ENCODE measurements at places on chromosomes 1 and 21. TPM values are rescaled to one million over a fixed set of nuclear protein-coding genes. Genes with fewer than 3 reads are reported as not detected.

Gene TEX38
- not detected for total RNA-seq

- no peak for DNase-seq
Observed at GRCh38 chr21:43266534-43266933, 97.7 kb downstream of the CRYAA start.

DNA sequence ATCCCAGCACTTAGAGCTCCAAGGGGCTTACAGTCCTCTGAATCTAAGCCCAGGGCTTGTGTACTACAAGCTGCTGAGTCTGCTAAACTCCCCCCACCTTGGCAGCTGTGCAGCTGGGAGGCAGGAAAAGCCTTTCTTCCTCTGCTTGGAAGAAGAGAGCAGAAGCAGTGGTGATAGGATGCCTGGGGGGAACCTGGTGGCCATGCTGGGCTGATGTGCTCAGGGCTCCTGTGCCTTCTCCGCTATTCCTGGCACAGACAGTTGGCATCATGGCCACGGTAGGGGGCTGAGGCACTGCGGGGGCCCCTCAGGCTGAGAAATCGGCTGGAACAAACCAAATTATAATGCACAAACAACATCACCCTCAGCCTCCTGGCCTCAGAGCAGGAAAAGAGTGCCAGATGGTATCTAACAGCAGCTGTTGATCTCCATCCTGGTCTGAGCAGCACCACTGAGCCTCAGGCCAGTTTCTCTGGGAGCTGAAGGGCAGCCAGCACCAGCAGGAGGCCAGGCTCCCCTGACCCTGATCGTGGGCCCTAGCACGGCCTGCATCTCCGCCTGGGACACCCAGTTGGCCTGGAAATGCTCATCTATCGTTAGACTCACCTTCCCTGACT is 35.8 kb downstream of the ECE1 start:
- no peak for DNase-seq

DNA sequence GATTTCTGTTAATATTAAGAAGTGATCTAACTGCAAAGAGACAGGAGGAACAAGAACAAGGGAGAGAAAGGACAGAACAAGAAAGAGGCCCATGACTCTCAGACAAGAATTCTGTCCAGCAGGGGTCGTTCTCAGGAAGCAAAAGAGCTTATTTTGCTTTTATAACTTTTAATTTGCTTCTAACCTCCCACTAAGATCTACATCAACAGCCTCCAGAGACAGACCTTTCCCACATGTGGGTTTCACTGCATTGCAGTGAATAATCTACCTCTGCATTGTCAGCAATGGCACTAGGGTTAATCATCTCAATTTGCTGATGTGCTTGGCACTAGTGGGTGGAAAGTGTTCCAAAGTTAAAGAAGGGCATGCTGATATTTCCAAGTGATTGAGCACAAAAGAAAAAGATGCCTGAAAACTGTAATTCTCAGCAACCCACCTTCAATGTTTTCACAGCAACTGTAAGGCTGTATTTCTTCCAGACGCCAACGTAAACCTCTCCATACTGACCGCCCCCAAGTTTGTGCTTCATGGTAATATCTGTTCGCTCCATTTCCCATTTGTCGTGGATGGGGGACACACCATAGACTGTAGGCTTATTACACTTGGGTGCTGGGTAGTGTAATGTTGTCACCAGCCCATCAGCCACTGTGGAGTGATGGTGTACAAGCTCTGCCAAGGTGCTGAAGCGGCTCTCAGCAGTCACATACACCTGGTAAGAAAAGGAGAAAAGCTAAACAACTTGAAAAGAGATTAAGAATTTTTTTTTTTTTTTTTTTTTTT is 39.5 kb downstream of the TOR3A start:
- no peak for DNase-seq

DNA sequence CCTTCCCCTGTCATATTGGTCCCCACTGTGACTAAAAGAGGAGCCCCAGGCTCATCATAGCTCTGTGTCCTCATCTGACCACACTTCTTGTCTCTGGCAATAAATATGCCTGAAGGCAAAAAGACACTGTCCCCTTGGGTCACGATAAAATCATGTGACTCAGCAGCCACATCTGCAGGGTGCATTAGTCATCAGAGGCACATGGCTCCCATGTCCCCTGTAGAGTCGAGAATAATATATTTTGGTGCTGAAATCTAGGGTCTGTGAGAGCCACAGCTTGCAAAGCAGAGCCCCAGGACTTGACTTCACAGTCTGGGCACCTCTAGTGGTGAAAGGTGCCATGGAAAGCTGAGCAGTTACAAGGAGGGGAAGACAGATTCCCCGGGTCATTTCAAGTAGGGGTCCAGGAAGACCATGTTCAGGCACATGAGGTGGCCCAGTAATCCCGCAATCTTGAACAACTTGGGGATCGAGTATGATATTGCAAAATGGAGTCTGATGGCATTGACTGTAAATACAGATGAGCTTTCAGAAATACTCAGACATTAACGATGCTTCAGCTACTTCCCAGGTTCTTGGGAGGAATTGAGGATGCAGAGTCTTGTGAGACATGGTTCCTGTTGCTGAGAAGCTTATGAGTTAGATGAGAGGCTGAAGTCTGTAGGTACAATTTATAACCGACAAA is 68.6 kb downstream of the SLC35F3 start:
- no peak for DNase-seq

DNA sequence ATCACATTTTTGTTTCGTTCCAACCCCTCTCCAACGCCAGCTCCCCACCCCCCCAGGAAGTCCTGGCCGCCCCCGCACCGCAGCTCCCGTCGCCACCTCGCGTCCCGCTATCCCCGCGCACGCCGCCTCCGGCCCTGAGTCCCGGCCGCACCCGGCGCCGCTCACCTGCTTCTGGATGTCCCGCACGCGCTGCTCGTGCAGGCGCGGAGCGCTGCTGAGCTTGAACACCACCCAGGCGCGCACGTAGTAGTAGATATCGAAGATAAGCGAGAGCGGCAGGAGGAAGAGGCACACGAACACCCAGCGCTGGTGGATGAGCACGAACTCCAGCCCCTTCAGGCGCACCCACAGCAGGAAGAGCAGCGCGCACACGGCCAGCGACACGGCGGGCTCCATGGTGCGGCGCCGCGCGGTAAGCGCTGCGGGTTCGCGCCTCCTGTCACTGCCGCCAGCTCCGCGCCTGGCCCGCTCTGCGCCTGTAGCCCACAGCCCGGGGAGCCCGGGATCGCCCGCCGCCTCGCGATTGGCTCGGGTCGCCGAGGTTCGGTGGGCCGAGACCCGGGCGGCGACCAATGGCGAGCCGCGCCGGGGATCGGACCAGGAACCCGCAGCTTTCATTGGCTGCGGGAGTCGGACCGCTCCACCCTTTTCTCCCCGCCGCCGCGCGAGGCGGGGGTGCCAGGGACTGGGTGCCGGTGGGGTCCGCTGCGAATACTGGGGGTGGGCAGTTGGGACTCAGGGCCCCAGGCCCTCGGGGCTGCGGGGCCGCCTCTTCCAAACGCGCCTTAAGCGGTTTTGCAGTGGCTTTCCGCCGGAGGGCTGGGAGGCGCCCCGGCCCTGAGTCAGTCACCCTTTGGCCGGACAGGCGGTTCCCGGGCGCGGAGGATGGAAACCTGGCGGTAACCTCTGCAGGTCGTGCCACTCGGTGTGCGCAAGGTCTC is at the start of gene DHCR24:
Gene DHCR24, minus strand, starts transcription at position 472 of the 941 bp plus-strand sequence. Its CDS starts 76 bp downstream, at position 396.
- peak; percentile 48 for DNase-seq

Gene RXFP4
- not detected for total RNA-seq

- no peak for DNase-seq
Observed at GRCh38 chr1:214085325-214085724, 97.6 kb downstream of the PROX1 start.

DNA sequence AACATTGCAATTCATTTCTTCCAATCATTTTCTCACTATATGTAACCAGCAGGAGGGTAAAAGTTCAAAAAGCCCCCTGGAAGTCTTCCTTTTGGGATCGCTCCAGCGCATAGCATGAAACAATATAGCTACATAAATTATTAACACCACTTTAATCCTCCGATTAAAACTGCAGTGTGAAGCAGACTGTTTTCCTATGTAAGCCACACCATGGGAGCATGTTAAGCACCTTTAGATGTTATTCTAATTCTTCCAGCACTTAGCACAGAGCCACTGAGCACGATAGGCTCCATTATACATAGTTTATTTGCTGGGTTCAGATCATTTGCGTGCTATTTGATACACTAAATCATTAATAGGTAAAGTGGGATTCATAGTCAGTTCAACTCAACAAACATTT is 18.4 kb upstream of the GADD45A start:
- no peak for DNase-seq

DNA sequence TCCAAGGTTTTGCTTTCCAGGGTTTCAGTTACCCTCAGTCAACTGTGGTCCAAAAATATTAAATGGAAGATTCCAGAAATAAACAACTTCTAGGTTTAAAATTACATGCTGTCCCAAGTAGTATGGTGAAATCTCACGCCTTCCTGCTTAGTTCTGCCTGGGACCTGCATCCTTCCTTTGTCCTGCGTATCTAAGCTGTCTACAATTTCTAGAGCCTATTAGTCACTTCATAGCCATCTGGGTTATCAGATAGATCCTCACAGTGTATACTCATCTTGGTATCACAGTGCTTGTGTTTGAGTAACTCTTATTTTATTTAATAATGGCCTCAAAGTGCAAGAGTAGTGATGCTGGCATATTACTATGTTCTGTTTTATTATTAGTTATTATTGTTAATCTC is 157.7 kb downstream of the ROR1 start:
- DNase-seq: no peak

Gene USP25
- 46.5 TPM for total RNA-seq

Gene LAPTM5
- total RNA-seq: 103 TPM

GRCh38 chr1:172662464-172663109 is 3.7 kb downstream of the FASLG start:
- no peak for DNase-seq

DNA sequence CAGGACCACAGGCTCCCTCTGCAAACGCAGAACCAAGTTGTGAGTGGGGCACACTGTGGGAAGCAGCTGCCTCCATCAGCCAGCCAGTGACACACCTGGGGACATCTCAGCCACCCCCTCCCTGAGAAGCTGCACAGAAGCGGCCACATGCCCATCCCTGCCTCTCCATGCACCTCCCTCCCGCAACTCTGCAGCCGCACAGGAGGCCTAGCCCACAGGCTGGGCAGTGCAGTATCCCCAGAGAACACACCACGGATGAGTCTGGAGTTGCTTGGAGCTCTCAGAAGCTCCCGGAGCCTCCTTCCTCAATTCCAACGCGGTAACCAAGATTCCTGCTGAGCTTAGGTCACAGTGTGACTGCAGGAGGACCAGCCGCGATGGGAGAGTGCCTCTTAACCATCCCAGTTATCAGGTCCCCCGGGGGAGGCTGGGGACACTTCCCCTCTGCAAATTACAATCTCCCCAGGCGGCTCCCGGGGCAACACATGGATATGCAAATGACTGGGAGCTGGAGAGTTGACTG is 1.2 kb upstream of the WNT3A start:
- no peak for DNase-seq

Gene TGFB2
- total RNA-seq: 4.7 TPM

Gene MASP2
- not detected for total RNA-seq

GRCh38 chr1:53655931-53656746 is 82.8 kb downstream of the GLIS1 start:
- no peak for DNase-seq

- no peak for DNase-seq
Observed at GRCh38 chr1:74526708-74527107, 14.3 kb upstream of the LRRC53 start.

DNA sequence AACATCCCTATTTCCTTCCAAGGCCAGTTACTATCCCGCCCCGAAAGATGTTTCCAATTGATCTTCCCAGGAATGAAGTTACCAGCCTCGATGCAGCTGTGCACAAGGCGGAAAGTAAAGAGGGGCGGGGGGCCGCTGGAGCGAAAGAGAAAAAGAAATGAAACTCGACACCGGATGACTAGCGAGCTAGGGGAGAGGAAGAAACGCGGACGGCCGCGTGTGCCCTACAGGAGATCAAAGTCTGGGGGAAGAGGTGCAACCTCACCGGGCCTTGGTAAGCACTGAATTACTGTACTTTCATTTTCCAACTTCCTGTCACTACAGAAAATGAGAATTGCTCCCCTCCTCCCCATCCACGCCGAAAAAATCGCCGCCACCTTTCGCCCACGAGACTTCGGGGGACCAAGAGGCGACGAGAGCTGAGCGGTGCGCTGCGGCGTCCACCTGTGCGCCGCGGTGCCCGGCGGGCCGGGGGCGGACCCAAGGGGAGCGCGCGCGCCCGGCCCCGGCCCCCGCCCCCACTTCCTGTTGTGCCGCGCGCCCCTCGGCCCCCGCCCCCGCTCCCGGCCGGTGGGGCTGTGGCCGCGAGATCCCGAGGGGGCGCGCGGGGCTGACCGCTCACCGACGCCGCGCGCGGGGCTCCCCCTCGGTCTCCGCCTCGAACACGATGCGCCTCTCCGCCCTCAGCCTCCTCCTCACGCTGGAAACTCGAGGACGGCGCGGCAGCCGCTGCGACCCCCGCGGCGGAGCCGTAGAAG is 622 bp downstream of the ELK4 start:
- DNase-seq: peak; percentile 24

Gene SNX27
- total RNA-seq: 27.9 TPM

GRCh38 chr1:7267493-7267892 is 482.2 kb downstream of the CAMTA1 start:
- DNase-seq: no peak

Gene RGSL1
- total RNA-seq: 1.7 TPM

- DNase-seq: no peak
Observed at GRCh38 chr1:17856496-17857108, 101.5 kb downstream of the ACTL8 start.

DNA sequence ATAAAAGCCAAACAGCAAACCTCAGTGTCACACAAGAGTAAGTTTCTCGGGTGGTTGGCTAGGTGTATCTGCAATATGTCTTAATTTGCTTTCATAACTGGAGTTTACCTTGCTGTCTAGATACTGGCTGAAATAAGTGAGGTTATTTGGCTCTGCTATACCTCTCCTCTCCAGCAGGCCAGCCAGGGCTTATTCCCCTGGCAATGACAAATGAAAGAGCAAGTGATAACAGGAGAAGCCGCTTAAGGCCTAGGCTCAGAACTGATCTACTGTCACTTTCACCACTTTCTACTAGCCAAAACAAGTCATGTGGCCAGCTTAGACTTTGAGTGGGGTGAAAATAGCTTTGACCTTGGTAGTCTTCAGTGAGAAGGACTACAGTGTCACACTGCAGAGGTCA is 4.8 kb upstream of the RPE65 start:
- no peak for DNase-seq

DNA sequence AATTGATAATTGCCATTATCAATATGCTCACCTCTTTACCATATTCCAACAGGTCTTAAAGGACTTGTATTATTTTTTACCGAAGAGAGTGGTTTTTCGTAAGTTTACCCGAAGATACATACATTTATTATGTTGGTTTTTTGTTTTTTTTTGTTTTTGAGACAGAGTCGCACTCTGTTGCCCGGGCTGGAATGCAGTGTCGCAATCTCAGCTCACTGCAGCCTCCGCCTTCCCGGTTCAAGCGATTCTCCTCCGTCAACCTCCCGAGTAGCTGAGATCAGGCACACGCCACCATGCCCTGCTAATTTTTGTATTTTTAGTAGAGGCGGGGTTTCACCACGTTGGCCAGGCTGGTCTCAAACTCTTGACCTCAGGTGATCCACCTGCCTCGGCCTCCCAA is 30.8 kb downstream of the NR5A2 start:
- DNase-seq: no peak

Gene NECTIN4
- total RNA-seq: not detected
